Naive B cell (primary cell): ENCODE measurements at places on chromosomes 3 and 15.
A peak's percentile ranks its signal among the peaks of the same experiment; 100 is the strongest.

GRCh38 chr15:66941791-66942190 is 123.6 kb upstream of the SMAD3 start:
- no peak overlapping the region for H3K4me3 ChIP-seq
- DNase-seq: no peak
- H3K4me1 ChIP-seq: peaks cover 15% of the 10 kb centered on the region
- H3K27me3 ChIP-seq: peaks cover 2% of the 10 kb centered on the region

GRCh38 chr3:129031476-129032215 is 28.9 kb upstream of the GP9 start:
- no peaks in the 10 kb centered on the region for H3K36me3 ChIP-seq
- H3K4me3 ChIP-seq: no peak overlapping the region
- H3K27me3 ChIP-seq: peaks cover 8% of the 10 kb centered on the region
- H3K27ac ChIP-seq: peak overlapping the region; percentile 58
- peaks cover 4% of the 10 kb centered on the region for H3K4me1 ChIP-seq
- no peak for DNase-seq

DNA sequence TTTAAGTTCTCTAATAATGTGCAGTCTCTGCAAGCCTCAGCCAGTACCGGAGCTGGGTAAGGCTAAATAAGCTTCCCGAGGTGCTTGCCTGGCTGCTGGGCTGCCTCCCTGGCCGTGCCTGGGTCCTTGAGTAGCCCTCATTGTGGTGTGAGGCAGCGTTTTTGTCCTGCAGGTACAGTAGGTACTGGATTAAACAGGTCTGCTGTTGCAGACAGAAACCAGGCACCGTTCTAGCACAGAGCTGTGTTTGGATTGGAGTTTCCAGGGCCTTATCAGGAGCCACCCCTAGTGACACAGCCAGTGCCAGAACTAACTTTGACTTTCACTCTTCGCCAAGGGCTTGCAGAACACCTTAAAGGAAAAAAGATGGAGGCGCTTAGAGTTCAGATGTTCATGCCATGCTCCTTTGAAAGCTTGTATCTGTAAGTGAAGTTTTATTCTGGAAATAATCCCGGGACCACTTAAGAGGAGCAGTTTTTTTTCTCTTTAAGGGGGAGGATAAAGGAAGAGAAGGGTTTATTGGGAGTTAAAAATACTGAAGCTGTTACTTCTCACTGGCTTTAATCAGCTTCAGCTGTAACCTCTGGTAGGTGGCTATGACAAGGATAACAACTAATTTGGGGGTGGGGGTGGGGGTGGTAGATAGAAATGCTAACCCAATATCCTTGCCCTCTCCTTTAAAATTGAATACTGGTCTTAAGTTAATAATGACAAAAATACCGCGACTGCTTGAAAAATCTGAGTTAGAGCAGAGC is 126.8 kb downstream of the MITF start:
- peaks cover 19% of the 10 kb centered on the region for H3K27me3 ChIP-seq
- H3K27ac ChIP-seq: no peak overlapping the region
- H3K4me3 ChIP-seq: no peak overlapping the region

- no peak for DNase-seq
- no peak overlapping the region for H3K4me3 ChIP-seq
- H3K27me3 ChIP-seq: no peaks in the 10 kb centered on the region
- no peaks in the 10 kb centered on the region for H3K36me3 ChIP-seq
Measured at GRCh38 chr15:77413699-77414349, 6.1 kb downstream of the PEAK1 start.

DNA sequence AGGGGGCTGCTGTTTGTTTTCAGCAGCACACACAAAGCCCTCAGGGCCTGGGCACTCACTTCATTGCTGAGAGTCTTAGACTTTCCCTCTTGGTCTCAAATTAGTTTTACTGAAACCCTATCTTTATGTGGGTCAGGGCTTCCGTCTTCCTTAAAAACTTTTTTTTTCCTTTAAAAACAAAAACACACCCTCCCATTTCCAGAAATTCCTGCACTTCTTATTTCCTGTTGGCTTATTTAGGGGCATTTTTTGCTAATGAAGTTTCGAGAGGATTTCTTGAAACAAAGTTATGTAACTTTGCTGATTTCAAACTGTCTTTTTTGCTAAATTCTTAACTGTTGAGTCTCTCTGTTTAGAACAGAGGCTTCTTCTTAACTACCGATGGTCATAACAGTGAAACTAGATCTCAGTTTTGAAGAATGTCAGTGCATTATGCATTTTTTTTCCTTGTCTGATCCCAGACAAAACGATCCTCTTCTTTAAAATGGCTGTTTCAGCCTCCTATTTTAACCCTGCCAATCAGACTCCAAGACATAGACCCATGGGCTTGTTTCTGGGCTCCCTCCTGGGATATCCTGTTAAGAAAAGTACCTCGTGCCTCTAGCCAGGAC is 23.3 kb downstream of the ANAPC13 start:
- H3K36me3 ChIP-seq: no peaks in the 10 kb centered on the region
- no peaks in the 10 kb centered on the region for H3K4me1 ChIP-seq
- H3K4me3 ChIP-seq: no peak overlapping the region
- peaks cover 35% of the 10 kb centered on the region for H3K27me3 ChIP-seq
- no peak overlapping the region for H3K27ac ChIP-seq

- no peak overlapping the region for H3K4me3 ChIP-seq
- H3K36me3 ChIP-seq: no peaks in the 10 kb centered on the region
- no peak for DNase-seq
- no peak overlapping the region for H3K27ac ChIP-seq
- H3K4me1 ChIP-seq: peaks cover 9% of the 10 kb centered on the region
Measured at GRCh38 chr3:114756506-114757279, 390.4 kb downstream of the ZBTB20 start.

- DNase-seq: no peak
- H3K4me3 ChIP-seq: no peak overlapping the region
- H3K27me3 ChIP-seq: no peaks in the 10 kb centered on the region
- H3K4me1 ChIP-seq: no peaks in the 10 kb centered on the region
- H3K36me3 ChIP-seq: no peaks in the 10 kb centered on the region
Measured at GRCh38 chr3:29552051-29552450, 271.2 kb downstream of the RBMS3 start.

DNA sequence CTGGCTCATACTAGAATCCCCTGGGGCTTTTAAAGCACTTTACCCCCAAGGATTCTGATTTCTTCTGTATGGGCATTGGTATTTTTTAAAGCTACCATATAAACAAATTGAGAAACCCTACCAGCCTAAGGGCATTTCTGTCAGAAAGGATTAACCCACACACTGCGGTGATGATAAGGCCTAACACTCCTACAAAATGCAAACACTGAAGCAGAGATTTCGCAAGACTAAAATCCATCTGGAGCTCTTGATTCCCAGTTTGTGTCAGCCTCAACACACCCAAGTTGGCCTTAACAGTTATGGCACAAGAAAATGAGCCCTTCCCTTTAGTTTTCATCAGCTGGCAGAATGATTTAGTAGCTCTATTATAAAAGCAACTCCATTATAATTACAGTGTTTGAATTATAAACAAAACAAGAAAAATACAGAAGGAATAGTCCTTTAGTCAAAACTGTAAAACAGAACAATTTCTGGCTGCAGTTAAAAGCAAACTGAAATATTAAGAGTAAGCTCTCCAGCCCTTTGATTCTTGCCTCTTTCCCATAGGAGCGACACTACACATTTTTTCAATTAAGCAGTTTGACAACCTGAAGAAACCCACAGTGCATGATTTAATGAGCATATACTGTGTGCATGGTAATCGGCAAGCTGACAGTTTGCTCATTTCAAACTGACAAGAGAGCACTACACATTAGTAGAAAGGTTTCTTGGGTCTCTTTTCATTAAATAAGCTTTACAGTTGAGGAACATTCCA is 441.2 kb downstream of the FHIT start:
- no peaks in the 10 kb centered on the region for H3K36me3 ChIP-seq
- H3K27me3 ChIP-seq: no peaks in the 10 kb centered on the region
- no peak for DNase-seq

GRCh38 chr3:31878231-31878838 is 102.7 kb downstream of the OSBPL10 start:
- DNase-seq: no peak
- H3K27me3 ChIP-seq: no peaks in the 10 kb centered on the region
- peaks cover 19% of the 10 kb centered on the region for H3K36me3 ChIP-seq
- no peak overlapping the region for H3K27ac ChIP-seq
- H3K4me1 ChIP-seq: peaks cover 49% of the 10 kb centered on the region

DNA sequence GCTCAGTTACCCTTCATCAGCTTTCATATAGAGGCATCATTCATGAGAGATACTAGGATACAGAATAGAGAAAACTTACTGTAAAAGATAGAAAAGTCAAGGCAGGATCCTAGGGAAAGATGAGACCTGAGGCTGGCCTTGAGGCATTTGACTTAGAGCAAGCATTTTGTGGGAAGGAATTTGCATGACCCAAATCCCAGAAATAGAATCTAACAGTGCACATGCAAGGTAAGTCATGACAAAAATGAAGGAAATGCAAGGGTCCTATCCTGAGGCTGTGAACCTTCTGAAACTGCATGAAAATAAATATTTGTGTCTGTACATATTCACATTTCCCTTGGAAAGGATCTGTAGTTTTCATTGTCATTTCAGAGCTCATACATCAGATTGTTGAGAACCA is 122.3 kb downstream of the HCN4 start:
- no peaks in the 10 kb centered on the region for H3K4me1 ChIP-seq
- H3K4me3 ChIP-seq: no peak overlapping the region
- H3K27ac ChIP-seq: no peak overlapping the region

- H3K36me3 ChIP-seq: no peaks in the 10 kb centered on the region
- H3K4me3 ChIP-seq: no peak overlapping the region
- no peaks in the 10 kb centered on the region for H3K4me1 ChIP-seq
- no peak overlapping the region for H3K27ac ChIP-seq
- H3K27me3 ChIP-seq: peaks cover 52% of the 10 kb centered on the region
Measured at GRCh38 chr3:127131424-127132170, 61.3 kb upstream of the PRR23E start.

DNA sequence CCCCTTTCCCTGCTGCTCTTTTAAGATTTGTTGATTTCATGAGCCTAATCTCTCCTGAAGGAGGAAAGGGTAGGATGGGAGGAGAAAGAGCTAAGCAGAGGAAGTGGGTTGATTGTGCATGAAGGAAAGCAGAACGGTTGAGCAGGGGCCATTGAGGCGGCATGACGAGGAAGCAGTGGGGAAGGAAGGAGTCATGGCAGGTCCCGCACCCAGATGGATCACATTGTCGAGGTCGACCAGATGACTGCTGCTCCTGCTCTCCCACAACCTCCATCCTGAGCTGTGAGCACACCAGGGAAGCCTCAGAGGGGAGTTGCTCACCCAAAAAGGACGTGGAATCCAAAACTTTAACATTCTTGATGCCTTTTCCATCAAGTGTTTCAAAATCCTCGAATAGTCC is 42.8 kb downstream of the ABTB1 start:
- no peak overlapping the region for H3K27ac ChIP-seq
- no peaks in the 10 kb centered on the region for H3K27me3 ChIP-seq
- no peak for DNase-seq
- no peaks in the 10 kb centered on the region for H3K36me3 ChIP-seq

DNA sequence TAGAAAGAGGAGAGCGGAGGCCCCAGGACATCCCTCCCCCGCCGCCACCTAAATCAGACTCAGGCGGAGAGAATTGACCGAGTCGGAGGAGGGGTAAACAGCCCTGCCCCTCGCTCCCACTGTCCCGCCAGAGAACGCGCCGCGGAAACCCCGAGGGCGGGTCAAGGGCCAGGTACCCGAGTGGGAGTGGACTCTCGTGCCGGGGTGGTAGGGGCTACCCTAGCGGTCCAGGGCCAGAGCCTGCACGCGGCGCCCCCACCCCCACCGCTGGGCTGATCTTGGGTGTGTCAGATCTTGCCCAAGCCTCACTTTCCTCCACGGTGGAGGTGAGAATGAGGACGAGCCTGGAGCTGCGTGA is 19.0 kb downstream of the SPATA12 start:
- H3K27ac ChIP-seq: no peak overlapping the region
- H3K36me3 ChIP-seq: no peaks in the 10 kb centered on the region
- H3K27me3 ChIP-seq: peaks cover 42% of the 10 kb centered on the region
- H3K4me3 ChIP-seq: peak overlapping the region; percentile 77

GRCh38 chr3:192864941-192865340 is 52.7 kb downstream of the MB21D2 start:
- H3K36me3 ChIP-seq: no peaks in the 10 kb centered on the region
- no peak overlapping the region for H3K27ac ChIP-seq
- no peaks in the 10 kb centered on the region for H3K4me1 ChIP-seq
- H3K4me3 ChIP-seq: no peak overlapping the region
- DNase-seq: no peak
- peaks cover 6% of the 10 kb centered on the region for H3K27me3 ChIP-seq

DNA sequence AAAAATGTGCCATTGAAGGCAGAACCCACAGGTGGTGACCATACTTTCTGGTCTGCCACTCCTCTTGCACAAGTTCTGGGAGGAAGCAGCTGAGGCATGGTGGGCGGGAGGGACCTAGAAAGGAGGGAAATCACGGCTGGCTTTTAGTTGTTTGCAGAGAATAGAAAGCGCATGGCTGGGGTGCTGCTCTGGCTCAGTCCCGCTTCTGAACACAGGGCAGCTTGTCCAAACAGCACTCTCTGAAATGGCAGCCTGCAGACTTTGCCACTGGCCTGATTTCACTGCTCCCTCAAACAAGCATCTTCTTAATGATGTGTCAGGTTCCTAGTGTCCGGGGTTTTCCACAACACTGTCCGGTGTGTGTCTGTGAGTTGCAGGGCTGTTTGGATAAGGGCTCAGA is 76.7 kb downstream of the AAGAB start:
- peaks cover 4% of the 10 kb centered on the region for H3K36me3 ChIP-seq
- peaks cover 53% of the 10 kb centered on the region for H3K4me1 ChIP-seq
- H3K27ac ChIP-seq: peak overlapping the region; percentile 67
- no peak for DNase-seq
- H3K27me3 ChIP-seq: no peaks in the 10 kb centered on the region

DNA sequence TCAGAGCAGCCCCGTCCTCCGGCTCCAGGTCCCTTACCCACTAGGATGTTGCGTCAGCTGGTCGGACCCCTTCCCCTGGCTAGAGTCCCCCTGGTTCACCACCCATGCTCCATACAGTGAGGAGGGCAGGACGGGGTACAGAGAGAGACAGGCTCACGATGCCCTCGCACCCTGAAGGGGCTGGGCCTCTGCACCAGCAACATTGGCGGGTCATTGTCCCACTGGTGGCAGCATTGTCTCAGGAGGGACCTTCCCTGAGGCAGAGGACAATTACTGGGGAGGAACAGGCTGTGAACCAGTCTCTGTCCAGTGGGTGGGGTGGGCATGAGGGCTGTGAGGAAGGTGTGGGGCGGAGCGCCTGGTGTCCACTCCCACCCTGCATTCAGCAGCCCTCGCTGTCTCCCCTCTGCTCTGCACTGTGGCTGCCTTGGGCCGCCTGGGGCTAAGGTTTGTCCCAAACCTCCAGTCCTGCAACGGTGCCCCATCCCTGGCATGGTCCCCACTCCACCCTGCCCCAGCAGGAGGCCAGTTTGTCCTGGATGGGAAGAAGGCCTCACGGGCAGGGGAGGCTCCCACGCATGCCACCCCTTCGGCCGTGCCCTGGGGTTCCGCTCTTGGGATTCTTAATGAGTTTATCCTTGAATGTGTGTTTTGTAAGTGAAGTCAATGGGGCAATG is 48.0 kb upstream of the KLF13 start:
- DNase-seq: no peak
- H3K36me3 ChIP-seq: no peaks in the 10 kb centered on the region
- H3K4me3 ChIP-seq: no peak overlapping the region
- H3K27me3 ChIP-seq: peaks cover 12% of the 10 kb centered on the region
- no peak overlapping the region for H3K27ac ChIP-seq
